ENCODE measurements at places on chromosomes 16 and 17.

GRCh38 chr17:14845591-14846281 lies 419.4 kb downstream of the PMP22 start:
- DNase-seq, result no peak

DNA sequence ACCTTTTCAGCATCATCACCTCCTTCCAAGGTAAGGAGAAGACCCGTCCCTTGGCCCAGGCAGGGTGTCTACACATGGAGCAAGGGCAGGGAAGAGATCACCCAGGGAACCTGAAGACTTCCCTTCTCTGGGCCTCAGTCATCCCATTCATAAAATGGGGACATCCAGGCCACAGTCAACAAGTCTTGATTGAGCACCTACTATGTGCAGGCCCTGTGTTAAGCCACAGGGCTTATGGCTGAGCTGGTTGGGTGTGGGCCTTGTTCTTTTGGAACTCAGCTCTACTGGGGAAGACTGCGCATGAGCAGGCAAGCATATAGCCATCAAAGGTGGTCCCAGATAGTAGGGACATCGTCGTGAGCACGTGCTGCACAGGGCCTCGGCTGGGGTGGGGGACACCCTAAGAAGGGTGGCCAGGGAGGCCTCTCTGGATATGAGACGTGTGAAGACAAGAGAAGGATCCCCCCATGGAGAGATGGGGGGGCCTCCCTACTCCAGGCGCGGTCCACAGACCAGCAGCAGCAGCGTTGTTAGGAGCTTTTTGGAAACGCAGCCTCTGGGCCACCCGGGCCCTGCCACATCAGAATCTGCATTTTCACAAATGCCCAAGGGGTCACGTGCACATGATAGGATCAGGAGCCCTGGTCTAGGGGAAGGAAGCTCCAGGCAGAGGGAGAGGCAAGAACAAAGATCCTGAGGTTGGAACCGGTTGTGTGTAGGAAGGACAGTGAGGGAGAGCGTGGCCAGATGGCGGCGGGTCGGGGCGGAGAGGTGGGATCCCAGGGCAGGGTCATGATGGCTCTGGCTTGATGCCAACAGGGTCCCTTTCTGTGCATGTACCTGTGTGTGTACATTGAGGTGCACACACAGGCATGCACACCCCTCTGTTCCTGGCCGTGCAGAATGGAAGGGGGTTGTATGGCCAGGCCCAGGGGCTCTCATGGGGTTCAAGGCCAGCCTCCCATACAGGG lies 5.9 kb upstream of the ADGRG3 start:
- no peak for DNase-seq

GRCh38 chr16:88289968-88290401 lies 92.8 kb upstream of the ZNF469 start:
- no peak for DNase-seq

GRCh38 chr16:51747329-51747728 lies 596.3 kb upstream of the SALL1 start:
- DNase-seq, result no peak

DNA sequence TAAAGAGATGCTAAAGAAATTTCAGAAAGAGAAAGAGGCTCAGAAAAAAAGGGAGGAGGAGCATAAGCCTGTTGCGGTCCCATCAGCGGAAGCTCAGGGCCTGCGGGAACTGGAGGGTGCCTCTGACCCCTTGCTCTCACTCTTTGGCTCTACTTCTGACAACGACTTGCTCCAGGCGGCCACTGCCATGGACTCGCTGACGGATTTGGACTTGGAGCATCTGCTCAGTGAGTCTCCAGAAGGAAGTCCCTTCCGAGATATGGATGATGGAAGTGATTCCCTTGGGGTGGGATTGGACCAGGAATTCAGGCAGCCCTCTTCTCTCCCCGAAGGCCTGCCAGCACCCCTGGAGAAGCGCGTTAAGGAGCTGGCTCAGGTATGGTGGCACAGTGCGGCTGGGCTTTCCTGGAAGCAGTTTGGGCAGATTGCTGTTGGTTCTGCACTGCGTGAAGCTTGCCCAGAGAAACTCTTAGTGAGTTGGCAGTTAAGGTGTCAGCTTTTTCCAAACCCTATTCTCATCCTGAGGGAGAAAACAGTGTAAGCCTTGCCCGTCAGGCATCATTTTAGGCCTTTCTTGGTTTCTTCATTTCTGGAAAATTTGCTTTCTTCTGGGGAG lies 13.6 kb downstream of the UBN1 start:
- DNase-seq, result no peak

GRCh38 chr17:8698162-8698971 lies 46.3 kb downstream of the CCDC42 start:
- DNase-seq, result no peak

DNA sequence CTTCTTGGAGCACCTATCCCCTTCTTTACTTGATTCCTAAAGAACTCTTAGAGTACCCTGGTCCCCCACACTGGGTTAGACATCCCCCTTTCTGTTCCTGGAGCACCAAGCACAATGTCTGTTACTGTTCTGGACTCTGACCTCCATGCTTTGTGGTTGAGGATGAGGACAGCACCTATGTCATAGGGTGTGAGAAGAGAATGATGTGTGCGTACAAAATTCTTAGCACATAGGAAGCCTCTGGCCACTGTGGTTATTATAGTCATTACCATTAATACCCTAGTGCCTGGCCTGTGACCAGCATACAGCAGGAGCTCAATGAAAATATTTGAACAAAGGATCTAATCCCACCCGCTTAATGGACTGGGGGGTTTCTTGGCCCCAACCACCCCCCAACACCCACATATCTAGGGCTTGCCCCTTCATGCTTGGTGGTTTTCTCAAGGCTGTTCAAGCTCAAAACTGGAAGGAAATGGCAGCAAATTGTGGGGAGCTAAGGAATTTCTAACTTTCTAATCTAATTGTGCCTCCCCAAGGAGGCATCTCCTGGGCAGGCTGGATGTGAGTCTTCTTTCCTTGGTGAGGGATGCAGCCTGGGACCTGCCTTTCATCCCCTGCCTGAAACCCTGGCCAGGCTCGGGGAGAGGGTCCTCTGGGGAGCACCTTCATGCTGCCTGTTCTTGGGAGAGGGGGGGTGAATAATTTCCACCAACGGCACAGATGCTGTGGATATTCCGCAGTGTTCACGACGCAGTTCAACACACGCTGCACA lies 1.5 kb upstream of the CMIP start:
- DNase-seq, result no peak

DNA sequence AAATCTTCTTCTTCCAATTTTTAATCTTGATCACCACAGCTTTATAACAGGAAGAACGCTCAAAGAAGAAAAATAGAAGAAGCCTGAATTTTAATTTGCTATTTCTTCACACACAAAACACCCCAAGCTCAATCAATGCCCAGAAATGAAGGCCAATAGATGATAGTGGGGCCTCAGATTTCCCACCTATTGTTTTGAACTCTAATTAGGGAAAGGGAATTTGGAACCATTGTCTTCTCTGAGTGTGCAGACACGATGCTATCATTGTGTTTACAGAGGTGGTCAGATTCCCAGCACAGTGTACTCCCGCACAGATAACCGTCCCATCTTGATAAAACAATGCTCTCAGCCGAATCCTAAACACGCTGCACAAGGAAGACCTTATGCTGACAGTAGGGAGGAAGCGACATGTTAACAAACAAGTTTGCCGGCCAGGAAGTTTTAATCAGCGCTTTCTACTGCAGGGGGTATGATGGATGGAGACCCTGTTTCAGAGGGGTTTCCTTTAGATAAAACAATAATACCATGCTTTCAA lies 684.7 kb downstream of the MAF start:
- no peak for DNase-seq

DNA sequence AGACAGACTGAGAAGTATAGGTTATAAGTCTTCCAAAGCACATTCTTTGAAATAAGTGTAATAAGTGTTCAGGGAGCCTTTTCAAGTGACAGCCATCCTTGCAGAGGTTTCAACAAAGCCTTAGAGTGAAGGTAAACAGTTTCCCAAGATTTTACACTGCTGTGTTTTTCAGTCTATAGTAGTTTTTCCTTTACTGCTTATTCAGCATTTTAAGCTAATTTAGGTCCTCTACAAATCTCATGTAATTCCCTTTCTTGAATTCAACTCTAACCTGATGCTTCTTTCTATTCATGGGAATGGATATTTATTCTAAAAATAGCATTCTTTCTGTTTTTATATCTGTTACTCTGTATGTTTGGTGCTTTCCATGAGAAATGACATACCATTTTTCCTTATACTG lies 211.3 kb downstream of the PHKB start:
- DNase-seq, result no peak

DNA sequence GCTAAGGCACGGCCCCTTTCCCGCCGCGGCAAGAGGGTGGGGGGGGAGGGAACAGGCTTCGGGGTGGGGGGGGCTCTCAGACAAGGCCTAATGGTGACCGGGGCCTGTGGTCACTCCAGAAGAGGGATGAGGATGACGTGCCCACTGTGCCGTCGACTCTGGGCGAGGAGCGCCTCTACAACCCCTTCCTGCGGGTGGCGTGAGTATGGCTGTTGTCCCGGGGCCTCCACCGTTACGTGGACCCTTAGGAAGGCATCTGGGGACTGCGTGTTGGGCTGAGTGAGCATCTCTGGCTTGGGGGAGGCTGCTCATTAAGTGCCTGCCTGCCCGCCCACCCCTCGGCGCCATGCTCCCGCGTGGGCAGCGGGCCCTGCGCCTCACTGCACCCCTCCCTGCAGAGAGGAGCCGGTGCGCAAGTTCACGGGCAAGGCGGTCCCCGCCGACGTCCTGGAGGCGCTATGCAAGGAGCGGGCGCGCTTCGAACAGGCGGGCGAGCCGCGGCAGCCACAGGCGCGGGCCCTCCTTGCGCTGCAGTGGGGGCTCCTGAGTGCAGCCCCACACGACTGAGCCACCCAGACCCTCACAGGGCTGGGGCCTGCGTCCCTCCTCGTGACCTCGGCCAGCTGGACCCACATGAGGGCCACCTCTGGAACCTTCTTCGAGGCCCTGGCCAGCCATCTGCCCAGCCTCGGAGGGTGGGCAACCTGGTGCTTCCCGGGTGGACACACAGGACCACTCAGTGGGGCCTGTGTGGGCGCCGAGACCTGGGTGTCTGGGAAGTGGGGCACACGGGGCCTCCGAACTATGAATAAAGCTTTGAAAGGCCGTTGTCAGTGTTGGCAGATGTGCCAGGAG lies 2.2 kb downstream of the HAGHL start:
- no peak for DNase-seq

DNA sequence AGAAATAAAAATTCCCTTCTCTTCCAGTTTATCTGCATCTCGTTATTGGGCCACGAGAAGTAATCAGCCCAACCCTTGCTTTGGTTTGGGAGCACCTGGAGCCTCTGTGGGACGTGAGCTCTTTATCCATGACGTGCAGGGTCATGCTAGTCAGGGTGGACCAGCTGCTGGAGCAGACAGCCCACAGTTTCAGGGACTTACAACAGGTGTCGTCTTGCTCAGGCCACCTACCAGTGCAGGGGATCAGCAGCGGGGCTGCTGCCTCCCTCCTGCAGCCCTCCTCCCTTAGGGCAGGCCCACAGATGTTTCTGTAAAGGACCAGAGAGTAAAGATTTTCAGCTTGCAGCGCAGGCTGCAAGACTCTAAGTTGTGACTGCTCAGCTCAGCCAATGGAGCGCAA lies 16.9 kb downstream of the ADAD2 start:
- no peak for DNase-seq

DNA sequence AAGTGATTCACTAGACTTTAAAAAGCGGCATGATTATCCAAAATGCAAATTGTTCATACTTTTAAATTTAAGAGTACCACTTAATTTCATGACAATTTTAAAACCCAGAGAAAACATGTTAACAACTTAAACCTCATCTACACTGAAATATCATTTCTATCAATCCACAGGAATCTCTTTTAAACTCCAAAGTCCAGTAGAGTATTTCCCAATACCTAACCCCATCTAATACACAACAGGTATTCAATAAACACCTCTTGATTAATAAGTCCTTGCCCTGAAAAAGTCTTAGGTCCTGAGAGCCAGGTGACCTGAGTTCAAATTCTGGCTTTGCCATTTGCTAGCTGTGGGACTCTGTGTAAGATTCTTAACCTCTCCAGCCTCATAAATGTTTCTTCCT lies 14.7 kb downstream of the CEP20 start:
- no peak for DNase-seq

DNA sequence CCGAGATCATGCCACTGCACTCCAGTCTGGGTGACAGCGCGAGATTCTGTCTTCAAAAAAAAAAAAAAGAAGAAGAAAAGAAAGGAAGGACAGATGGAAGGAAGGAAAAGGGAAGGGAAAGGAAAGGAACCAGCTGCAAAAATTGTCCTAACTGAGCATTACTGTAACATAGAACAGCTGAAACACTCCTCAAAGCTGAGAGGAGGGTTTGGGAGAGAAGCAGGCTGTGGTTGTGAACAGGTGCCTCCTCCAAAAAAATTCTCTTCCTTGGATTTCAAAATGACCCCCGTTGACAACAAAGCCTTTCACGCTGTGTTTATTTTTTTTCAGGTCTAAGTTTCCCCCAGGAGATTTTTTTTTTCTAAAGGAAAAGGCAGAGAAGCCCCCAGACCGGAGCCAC lies 541.4 kb downstream of the WWOX start:
- no peak for DNase-seq

DNA sequence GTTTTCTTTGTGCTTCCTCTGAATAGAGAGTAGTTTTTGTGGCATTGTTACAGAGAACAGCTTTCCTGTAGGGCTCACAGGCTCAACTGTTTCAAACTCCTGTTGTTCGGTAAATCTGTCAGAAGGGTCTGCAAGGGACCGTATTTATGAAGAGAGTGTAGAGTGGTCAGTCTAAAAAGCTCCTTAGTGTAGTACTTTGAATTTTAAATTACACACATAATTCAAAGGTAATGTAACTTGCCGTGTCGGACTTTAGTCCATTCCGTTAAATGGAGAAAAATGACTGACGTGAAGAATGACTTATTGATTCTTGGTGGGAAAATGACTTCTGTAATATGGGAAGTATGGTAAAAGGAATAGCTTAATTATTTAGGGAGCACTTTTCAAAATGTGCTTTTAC lies 190.9 kb downstream of the WWOX start:
- no peak for DNase-seq

GRCh38 chr17:6328279-6328678 lies 106.6 kb downstream of the AIPL1 start:
- no peak for DNase-seq

- no peak for DNase-seq
These were observed 8.1 kb downstream of the C1QL1 start for GRCh38 chr17:44959821-44960531.

- DNase-seq, result peak; percentile 62
These were observed 6.3 kb downstream of the CCDC102A start for GRCh38 chr16:57530104-57530521.

GRCh38 chr17:19019041-19019941 lies 14.7 kb upstream of the FAM83G start:
- DNase-seq, result no peak

DNA sequence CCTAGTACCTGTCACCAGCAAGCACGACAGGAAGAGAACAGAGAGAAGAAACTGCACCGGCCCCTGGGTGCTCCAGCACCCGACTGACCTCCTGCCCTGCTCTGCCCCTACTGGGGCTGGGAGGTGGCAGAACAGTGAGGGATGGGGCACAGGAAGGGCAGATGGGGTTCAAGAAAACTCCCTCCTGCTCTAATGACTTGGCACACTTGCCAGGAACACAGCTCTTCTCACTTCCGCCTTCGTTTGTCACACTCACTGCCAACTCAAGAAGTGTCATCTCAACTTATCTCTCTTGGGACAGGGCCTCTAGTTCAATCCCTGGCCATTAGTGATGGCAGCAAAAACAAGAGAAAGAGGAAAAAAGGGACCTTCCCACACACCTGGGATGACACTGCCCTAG lies 42.7 kb upstream of the ICAM2 start:
- no peak for DNase-seq
